AG10803 (cell line): ENCODE measurements at places on chromosomes 4 and X.

GRCh38 chr4:7915875-7916242, 23.8 kb downstream of the AFAP1 start:
- DNase-seq: no peak

GRCh38 chrX:21873063-21873775, 17.4 kb downstream of the YY2 start:
- peak; percentile 24 for DNase-seq

DNA sequence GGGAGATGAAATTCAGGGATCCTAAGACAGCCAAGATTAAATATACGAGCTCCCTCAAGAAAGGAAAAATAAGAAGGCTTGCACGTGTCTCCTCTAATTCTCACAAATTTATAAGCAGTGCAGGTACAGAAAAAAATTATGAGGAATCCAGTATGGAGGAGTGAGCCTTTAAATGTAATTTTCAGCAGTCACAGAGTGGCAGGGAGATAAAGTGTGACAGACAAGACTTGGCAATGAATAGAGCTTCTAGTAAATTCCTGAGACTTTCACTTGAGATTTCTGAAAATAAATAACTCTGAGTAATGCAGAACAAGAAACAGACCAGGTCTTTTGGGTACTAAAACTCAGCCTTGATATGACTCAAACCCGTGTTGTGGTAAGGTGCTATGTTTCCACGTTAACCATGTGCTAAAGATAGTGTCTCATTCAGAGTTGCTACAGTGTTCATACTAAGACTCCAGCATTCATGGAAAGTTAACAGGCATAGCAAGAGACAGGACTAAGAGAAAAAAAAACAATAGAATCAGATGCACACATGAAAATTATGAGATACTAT, 119.8 kb downstream of the SPOCK3 start:
- no peak for DNase-seq

- DNase-seq: no peak
Observed at GRCh38 chr4:163651761-163652160, 157.3 kb downstream of the TMA16 start.

DNA sequence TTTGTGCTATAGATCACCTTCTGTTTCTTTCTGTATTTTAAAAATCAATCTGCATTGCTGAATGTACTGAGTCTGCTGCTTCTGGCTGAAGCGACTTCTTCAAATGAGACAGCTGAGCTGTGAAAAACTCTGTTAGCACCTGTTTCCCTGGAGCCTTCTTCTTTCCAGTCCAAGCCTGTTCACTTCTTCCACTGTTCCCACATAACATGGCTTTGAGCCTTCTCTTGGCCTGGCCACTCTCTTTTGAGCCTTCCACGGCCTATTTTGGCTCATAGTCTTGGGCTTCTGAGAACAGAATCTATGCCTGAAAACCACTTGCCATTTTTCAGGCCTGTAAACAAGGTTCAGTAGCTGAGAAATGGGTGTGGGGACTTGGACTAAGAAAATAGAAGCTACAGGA, 132.9 kb upstream of the IGFBP7 start:
- DNase-seq: no peak

DNA sequence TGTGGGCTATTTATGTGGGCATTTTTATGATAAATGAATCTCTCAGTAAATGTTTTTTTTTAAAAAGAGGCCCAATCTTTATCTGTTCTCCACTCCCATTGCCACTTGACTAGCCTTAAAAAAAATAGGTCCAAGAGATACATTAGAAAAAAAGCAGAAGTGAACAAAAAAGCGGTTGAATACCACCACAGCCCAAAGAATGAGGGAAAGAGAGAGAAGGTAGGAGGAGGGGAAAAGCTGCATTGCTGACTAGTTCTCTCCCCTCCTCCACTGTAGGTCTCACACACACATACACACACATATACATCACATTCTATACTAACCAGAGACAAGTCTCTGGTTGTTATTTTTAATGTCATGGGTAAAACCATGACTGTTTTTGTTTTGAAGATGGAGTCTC, 95.8 kb upstream of the IL13RA1 start:
- no peak for DNase-seq

DNA sequence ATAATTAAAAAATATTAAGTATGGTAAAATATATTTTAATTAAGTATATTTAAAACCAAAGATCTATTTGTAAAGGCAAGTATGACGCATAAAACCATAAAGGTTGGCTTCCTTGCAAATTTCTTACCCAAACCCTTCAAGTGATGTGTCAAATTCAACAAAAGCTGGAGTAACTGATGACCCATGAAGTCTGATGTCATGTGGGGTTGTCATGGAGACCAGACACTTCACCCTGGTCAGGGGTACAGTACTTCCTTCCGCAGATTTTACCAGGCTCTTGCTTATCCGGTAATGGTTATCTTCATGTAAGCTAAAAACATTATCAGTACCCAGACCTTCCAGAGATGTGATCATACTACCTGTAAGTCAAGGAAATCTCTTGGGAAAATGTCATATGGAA, 170.1 kb downstream of the WDFY3 start:
- no peak for DNase-seq

GRCh38 chr4:25144870-25145481, 15.3 kb downstream of the SEPSECS start:
- DNase-seq: peak; percentile 32

DNA sequence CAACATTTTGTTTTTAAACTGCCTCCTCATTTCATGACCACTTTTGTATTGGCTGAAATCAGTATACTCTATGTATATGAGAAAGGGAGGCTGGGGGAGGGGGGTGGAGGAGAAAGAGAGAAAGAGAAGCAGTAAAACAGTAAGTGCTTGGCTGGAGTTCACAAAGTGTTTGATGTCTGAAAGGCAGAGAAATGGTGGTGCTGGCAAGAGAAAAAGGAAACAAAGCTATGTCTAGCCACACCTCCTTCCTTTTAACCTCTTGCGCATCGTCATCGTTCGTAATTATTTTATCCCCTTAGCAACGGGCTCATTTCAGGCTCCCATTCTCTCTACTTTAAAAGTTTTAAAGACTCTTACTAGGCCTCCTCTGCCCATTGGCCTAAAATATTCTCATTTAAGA, 25.6 kb downstream of the RPA4 start:
- no peak for DNase-seq

DNA sequence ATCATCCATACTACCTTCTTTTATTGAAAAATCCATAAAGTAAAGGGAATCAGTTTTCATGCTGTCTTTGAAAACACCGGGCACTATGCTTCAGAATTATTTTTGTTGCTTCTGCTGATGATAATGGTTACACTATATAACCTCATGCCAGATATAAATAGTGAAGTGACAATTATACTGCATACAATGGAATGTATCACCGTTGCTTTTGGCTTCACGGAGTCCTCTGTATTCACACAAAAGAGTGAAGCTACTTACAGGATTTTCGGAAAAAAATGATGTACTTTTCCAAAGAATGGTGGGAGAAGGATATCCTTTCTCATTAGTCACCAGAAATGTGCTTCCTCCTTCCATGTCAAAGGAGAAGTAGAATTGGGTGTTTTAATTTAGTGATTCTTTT, 159.1 kb upstream of the PITX2 start:
- no peak for DNase-seq

DNA sequence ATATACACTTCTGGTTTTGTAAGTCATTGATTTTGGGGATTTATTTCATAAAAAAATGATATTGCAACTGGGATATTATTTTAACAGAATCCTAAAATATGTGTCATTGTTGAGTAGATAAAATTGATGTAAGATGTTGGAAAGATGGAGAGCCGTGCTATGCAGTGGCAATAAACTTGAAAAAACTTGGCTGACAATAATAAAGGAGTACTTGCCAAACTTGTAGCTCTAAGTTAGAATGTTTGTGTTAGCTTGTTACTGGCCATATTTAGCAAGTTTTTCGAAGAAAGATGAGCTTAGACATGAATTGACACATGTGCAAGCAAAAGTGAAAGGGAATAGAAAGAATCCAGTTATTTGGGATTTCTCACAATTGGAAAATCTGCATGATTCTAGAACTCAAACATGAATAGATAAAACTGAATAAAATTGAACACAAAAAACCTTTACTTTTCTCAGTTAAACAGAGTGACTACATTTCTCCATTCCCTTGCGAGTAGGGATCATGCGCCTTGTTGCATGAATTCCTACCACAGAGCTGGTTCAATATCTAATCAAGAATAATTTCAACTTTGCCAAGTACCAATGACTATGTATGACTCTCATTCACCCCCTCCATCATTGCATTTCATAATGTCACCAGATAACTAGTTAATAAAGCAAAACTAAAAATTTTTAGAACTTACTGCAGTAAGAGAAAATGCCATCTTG, 327.8 kb downstream of the CAMK2D start:
- peak; percentile 73 for DNase-seq

DNA sequence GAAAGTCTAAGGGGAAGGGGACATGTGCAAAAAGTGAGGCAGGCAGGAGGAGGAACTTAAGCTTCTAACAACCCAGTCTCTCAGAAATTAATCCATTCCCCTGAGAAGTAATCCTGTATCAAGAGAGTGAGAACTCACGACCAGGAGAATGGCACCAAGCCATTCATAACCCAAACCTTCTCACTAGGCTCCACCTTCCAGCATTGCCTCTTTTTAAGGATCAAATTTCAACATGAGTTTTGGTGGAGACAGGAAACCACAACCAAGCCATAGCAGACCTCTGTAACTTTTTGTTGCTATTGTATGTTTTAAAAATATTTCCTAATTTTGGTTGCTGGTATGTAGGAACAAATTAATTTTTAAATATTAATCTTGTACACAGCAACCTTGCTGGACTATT, 32.8 kb downstream of the PASD1 start:
- DNase-seq: no peak
